ENCODE measurements at places on chromosomes 1 and 21.
A peak's percentile ranks its signal among the peaks of the same experiment; 100 is the strongest.

- no peak for DNase-seq
Observed at GRCh38 chr1:155504207-155504606, 58.4 kb downstream of the ASH1L start.

DNA sequence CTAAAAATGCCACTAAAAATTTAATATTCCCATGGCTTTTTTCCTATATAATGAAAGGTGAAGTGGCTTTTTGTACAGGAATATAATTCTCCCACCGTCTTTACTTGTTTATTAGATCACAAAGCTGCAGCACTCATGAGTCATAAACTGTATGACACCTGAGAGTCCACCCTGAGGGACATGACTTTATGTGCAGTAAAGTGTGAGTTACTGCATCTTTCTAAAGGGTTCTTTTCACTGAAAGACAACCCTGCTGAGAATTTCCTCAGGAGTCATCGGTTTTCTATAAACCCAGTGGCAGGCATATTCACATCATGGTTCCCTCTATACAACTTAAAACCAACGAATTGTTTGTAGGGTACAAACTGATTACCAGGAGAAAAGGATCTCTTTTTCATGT, 77.4 kb downstream of the APP start:
- DNase-seq: no peak

DNA sequence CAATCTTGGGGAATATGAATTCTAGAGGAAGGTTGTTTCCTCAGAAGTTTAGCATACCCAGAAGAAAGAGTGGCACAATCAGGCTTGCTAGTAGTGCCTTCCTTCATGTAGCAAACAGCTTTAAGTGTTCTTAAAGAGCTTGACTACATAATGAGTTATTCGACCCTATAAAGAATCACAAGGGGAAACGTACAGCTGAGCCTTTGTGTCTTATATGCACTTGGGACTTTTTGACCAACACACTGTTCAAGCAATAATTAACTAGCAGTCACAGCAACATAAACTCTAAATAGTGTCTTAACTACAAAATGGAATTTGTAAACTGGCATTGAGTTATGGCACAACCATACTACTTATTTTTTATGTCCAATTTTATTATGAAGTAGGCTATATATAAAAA, 86.1 kb downstream of the TTLL7 start:
- DNase-seq: no peak

GRCh38 chr1:214464445-214465287, 86.7 kb downstream of the PTPN14 start:
- DNase-seq: no peak

DNA sequence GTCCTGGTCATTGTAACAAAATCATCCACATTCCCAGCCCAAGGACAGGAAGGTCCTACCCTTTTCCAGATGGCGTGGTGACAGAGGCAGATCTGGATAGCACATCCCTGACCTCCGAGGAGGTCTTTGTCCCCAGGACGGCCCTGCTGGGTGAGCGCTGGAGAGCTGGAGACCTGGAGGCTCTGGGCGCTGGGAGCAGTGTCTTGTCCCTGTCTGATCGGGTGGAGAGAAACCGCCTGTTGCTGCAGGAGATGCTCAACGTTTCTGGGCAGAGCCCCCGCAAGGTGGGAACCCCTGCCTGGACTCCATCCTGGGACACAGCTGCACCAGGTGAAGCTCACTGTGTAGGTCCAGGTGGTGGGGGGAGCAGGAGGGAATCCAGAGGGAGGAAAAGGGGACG, 4.1 kb downstream of the KIAA1614 start:
- DNase-seq: no peak

GRCh38 chr1:51340380-51340779, 10.0 kb upstream of the TTC39A start:
- DNase-seq: no peak

DNA sequence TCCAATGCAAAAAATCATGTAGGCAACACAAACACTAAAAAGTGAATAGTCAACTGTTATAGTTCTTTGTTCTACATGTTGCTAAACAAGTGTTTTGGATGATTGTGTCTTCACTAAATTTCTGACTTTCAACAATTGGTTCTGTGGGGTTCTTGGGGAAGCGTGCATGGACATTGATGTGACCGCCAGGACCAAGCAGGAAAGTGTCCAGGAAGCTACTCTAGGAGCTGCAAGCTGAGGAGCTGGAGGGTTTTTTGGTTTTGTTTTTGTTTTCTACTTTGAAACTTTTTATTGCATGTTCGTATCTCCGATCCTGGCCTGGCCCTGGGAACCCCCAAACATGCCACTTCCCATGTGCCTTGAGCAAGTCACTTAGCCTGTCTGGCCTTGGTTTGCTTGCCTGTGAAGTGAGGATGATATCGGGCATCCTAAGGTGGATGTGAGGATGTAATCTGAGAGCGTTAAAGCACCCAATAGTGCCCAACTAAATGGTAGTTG, 8.0 kb downstream of the TMPRSS3 start:
- no peak for DNase-seq

GRCh38 chr1:111987502-111987901, 2.0 kb downstream of the KCND3 start:
- no peak for DNase-seq

- no peak for DNase-seq
Observed at GRCh38 chr21:32543975-32544374, 41.3 kb downstream of the TCP10L start.

DNA sequence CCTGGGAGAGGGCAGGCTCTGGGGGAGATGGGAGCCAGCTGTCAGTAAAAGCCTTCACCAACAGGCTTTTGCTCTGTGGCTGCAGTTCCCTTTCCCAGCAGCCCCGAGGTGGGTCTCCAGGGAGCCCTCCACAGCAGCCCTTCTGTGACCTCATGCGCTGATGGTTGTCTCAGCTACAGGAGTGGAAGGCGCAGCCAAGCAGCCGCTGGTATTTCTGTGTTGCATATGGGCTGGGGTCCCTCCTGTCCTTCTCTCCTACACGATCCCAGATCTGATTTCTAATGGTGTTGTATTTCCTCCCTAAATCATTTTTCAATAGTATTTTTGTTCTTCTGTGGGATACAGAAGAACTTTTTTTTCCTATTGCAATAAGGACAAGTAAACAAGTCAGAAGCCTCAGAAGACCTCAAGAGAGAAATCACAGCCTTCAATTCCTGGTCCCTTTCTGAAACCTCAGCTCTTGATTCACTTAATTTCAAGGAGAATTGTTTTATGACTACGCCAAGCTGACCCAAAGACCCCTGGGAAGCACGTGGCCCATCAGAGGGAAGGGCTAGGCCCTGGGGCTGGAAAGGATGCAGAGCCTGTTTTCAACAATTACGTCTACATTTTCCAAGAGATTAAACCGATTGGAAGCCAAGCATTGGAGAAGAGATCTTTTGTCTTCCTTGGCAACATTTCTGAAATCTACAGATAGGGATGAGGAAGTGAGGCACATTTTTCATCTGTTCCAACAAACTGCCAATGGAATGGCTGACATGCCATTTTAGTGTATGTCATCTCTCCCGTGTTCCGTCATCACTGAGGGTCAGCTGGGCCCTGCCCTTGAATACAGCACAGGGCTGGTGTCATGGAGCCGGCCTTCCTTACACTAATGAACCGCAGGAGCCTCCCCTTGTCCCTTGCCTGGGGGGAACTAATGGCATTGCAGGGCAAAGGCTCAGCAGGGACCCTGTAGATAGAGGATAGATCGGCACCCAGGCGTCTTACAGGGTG, 42.0 kb upstream of the SCCPDH start:
- DNase-seq: no peak

GRCh38 chr1:153404768-153405167, 11.6 kb upstream of the S100A7A start:
- peak; percentile 48 for DNase-seq

DNA sequence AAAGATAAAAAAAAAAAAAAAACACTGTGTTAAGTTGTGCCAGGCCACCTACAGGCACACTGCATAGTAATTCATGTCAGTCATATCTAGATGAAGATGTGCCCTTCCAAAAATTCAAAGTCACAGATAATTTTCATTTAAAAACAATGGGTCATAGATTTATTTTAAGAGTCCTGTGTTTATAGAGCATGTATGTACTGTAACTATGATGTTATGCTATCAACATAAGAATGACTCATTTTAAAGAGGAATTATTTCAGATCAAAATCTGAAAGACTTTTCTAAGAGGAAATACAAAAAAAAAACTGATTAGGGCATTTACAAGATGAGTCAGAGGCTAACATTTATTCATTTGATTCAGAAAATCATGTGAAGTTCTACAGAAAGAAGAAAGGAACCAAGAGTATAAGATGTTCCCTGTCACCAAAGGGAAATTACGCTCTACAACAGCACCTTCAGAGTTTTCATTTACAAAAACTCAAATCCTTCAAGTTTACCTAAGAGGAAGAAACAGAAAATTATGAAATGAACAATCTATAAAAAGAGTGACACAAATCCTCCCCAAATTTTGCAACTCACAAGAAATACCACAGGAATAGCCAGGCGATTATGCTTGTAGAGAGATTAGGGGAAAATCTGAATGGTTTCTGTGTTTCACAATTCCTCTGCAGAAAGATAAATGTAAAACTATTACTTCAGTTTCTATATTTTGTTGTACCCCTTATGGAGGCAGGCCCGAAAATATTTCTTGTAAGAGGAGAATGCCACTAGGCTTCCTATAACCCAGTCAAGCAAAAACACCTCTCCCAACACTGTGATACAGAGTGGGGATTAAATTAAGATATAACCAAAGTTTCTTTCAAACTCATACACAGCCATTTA, 13.8 kb downstream of the TP53BP2 start:
- DNase-seq: no peak

- DNase-seq: no peak
Observed at GRCh38 chr1:8794605-8795004, 22.8 kb downstream of the RERE start.

DNA sequence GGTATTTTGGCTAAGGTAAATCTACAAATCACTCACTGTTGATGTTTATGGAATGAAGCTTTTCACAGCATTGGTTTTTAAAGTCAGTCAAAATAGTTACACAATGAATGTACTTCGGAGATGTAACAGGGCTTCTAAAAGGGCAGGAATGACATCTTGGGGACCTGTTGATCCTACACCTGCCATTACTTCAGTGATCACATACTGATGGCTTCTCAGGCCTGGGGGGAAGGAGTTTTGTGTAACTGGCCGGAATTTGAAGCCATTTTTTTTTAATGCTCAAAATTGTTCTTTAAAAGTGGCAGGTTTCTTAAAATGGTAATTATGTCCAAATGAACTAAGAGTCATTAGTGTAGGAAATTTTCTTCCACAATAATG, 11.2 kb downstream of the RPL5 start:
- no peak for DNase-seq

DNA sequence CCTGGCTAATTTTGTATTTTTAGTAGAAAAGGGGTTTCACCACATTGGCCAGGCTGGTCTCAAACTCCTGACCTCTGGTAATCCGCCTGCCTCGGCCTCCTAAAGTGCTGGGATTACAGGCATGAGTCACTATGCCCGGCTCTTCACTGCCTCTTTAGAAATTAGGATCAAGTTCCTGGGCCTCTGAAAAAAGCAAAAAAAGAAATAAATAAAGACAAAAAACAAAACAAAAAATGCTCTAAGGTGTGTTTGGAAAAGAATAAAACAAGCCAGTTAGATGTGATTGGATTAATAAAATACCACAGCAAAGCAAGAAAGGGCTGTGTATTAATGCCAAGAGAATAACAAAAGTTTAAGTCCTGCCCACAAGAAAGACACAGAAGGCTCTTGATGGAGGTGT, 4.2 kb upstream of the ABCB10 start:
- no peak for DNase-seq

DNA sequence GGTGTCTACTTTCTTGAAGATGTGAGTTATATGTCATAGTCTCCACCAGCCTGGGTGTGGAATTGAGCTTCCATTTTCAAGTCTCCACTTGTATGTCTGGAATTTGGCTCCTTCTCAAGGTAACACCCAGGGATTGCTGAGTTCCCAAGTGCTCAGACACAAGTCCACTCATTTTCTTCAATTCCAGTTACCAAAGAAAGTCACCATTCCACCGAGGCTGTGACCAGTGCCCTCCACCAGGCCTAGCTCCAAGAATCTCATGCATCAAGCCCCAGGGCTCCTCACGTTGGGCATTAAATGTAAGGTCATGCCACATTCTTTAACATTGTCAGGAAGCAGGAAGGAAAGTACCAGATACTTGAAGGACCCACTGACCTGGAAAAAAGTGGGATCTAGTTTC, 2.4 kb upstream of the RAB4A start:
- DNase-seq: no peak

- no peak for DNase-seq
Observed at GRCh38 chr1:83887483-83887882, 111.4 kb downstream of the TTLL7 start.

DNA sequence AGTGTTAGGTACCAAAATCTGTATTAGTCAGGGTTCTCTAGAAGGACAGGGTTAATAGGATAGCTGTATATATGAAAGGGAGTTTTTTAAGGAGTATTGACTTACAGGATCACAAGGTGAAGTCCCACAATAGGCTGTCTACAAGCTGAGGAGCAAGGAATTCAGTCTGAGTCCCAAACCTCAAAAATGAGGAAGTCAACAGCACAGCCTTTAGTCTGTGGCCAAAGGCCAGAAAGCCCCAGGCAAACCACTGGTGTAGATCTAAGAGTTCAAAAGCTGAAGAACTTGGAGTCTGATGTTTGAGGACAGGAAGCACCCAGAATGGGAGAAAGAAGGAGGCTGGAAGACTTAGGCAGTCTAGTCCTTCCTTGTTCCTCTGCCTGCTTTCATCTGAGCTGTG, 487.5 kb upstream of the CHRM3 start:
- no peak for DNase-seq

- no peak for DNase-seq
Observed at GRCh38 chr1:174902531-174903099, 97.1 kb upstream of the CACYBP start.

GRCh38 chr21:30044447-30045064, 104.8 kb upstream of the GRIK1 start:
- DNase-seq: no peak

- DNase-seq: no peak
Observed at GRCh38 chr1:95002540-95003432, 70.0 kb downstream of the ALG14 start.

DNA sequence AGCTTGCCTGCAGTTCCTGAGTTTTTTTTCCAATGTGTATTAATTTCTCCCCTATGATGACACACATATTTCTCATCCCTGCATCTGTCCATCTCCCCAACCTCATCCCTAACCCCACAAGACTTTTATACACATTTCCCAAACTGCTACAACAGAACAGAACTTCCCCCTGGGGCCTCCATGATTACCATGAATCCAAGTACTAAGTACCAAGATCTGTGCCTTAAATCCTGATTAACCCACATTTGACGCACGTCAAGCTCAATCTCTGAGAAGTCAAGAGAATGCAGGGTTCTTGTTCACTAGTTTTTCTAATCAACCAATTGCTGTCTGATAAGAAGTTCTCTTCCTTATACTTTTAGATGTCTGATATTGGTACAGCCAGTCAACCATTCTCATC, 9.7 kb downstream of the HMGN1 start:
- DNase-seq: no peak

- no peak for DNase-seq
Observed at GRCh38 chr1:27554759-27555699, 48.9 kb downstream of the AHDC1 start.
